ENCODE measurements at places on chromosomes 2 and 18. TPM values are rescaled to one million over a fixed set of nuclear protein-coding genes. Genes with fewer than 3 reads are reported as not detected.

GRCh38 chr18:4360221-4360715, 94.8 kb downstream of the DLGAP1 start:
- no peak for DNase-seq
- no peak overlapping the region for H3K4me3 ChIP-seq
- H3K27ac ChIP-seq, result no peak overlapping the region
- H3K27me3 ChIP-seq, result no peaks in the 10 kb centered on the region

GRCh38 chr2:196719110-196719872, 79.8 kb downstream of the CCDC150 start:
- peaks cover 4% of the 10 kb centered on the region for H3K36me3 ChIP-seq
- H3K27ac ChIP-seq, result no peak overlapping the region
- no peak overlapping the region for H3K4me3 ChIP-seq
- H3K27me3 ChIP-seq, result no peaks in the 10 kb centered on the region
- DNase-seq, result no peak

The MAB21L4 gene
- not detected for total RNA-seq

The WDR54 gene
- 64.8 TPM for total RNA-seq

GRCh38 chr2:132697556-132698205, 27.7 kb upstream of the LYPD1 start:
- no peak overlapping the region for H3K27ac ChIP-seq
- H3K4me1 ChIP-seq, result no peaks in the 10 kb centered on the region
- no peak for DNase-seq
- no peaks in the 10 kb centered on the region for H3K27me3 ChIP-seq
- no peak overlapping the region for H3K4me3 ChIP-seq
- H3K36me3 ChIP-seq, result no peaks in the 10 kb centered on the region

DNA sequence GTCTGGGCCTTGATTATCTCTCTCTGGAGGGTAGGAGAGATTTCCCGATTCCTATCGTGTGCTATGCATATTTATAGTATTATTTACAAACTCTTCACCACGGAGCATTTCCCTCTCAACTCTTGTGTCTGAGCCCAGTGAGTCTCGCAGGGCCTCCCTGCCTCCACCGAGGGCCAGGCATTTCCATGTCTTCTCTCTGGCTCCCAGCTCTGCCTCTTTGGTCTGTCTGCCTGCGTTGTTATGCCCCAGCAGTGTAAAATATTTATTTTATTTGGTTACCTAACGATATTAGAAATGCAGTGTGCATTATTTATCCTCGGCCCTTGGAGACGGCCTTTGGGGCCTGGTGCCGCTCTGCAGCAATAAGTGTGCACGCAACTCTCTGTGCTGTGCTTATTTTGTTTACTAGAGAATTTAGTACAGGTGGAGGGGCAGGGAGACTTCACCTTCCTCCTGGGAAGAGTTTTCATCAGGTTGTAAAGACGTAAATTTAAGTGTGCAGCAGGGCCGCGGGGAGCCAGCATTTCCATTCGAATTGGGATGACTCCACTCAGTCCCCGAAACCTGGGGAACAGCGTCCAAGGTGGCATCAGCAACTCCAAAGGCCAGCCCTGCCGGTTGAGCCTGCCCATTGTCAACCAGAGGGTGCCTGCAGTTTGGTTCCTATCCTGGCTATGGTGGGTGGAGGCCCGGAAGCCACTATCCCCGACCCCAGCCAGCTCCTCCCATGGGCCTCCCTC, 100.2 kb downstream of the PTGR3 start:
- H3K27me3 ChIP-seq, result no peaks in the 10 kb centered on the region
- no peak overlapping the region for H3K27ac ChIP-seq
- H3K36me3 ChIP-seq, result no peaks in the 10 kb centered on the region
- no peaks in the 10 kb centered on the region for H3K4me1 ChIP-seq
- DNase-seq, result no peak

All from GM12878 (cell line).